ENCODE measurements at places on chromosomes 1 and 21.

DNA sequence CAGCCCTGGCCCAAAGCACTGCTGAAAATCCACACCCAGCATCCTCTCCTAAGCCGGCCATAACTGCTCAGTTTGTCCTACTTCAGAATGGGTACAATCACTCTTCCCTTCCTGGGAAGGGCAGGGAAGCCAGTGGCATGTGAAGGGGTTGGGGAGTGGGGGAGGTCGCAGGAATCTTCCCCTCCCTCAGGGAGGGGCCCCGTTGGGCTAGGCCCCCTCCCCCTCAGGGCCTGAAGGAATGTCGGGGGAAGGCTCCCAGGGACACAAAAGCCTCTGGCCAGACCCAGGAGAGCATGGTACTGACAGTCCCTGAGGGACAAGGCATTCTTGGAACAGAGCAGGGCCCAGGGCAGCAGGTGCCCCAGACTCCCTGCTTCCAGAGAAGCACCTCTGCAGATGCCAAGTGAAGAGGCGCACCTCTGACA lies 1.2 kb downstream of the ELOVL1 start:
- no peak for DNase-seq

DNA sequence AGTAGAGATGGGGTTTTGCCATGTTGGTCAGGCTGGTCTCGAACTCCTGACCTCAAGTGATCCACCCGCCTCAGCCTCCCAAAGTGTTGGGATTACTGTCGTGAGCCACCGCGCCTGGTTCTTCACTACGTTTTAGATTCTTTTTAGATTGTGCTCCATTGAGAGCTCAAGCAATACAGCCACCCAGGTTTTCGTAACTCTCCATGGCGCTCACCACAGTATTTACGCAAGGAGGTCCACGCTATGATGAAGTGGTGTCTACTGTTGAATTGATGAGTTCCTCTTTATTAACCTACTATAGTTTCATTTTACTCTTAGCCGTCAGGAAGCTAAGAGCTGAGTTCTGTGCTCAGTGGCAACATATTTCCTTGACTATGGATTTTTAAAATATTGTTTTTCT lies 1.8 kb upstream of the KIF1B start:
- DNase-seq = no peak

DNA sequence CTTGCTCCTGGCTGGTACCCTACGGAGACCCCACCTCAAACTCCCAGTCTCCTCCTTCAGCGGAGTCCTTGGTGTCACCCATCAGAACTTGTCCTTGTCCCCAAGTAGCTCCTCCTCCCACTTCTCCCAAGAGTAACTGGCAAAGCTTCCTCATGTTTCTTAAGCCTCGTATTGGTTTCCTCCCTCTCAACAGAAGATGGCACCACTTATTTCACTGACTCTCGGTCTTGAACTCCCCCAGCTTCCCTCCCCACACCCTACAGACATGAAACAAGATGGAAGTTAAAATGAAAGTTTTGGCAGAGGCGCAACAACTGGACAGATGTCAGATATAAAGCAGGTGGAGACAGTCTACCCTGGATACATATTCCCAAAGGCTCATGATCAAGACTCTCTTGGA lies 13.4 kb downstream of the RAB7B start:
- DNase-seq = no peak

GRCh38 chr1:100382657-100383056 lies 30.4 kb downstream of the CDC14A start:
- no peak for DNase-seq

DNA sequence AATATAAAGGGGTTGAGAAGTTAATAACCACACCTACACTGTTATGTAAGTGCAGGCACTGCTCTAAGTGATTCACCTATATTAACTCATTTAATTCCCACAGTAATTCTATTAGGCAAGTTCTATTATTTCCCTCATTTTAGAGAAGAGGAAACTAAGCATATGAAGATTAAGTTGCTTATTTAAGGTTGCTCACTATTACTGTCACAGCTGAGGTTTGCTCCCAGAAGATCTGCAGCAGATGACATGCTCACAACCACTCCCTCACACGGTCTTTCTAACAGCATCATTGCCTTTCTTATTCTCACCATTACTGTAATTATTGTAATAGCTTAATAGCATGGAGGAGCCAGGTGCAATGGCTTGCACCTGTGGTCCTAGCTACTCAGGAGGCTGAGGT lies 196.4 kb upstream of the GREM2 start:
- no peak for DNase-seq

GRCh38 chr1:19436716-19437476 lies 48.4 kb downstream of the CAPZB start:
- DNase-seq = no peak

- no peak for DNase-seq
Observed at GRCh38 chr1:32247452-32247851, 430 bp downstream of the FAM167B start.

DNA sequence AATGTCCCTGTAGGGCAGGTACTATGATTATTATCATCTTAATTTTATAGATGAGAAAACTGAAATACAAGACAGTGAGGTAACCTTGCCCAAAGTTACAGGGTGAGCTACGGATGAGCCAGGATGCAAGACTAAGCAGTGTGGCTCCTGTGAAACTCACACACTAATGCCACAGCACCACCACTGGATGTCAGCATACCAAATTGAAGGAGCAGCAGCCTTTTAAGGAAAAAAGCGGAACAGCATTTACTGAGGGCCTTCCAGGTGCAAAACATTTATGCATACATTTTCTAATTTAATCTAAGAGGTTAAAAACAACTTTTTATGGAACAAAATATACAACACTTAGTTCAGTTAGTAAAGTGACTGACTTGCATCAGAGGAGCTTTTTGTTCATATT lies 41.7 kb downstream of the SEC16B start:
- DNase-seq = no peak

DNA sequence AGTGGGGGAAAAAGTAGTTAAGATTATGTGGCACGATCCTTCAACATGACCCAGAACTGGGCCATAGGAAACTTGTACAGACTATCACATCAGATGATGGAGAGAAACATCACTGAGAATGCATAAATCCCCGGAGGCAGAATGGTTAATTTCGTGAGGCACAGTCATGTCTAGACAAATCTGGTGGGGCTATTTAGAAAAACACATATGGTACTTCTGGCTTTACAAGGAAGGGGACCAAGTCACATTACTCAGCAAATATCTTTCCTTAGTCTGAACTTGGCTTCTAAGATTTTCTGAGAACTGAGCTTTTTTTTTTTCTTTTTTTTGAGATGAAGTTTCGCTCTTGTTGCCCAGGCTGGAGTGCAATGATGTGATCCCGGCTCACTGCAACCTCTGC lies 9.2 kb upstream of the UQCRHL start:
- DNase-seq = no peak

DNA sequence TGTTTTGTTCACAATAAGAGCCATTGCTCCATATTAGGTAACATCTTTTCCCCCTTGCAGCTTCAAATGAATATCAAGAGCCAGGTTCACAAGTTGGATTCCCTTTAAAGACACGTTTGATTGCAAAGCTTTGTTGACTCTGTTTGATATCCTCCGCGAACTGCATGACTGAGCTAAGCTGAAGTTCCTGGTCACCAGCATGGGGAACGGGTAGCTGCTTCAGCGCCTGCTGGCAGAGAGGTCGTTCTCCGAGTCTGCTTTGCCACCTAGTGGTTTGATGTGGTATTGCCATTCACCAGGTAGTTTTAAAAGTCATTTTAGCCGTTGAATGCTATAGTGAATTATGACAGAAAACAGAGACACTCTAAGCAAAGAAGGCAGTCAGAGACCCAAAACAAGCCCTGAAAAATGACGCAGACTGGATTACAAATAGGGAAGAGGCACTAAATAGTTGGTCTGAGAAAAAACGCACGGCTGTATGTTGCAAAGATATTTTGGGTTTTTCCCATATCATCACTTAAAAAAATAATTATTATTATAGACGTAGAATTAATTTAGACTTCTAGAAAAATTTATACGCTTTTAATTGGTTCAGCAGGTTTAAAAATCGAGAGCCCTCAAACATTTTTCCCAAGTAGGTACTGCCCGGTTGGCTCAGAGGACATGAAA lies 193.5 kb upstream of the FMN2 start:
- DNase-seq = peak; percentile 75

DNA sequence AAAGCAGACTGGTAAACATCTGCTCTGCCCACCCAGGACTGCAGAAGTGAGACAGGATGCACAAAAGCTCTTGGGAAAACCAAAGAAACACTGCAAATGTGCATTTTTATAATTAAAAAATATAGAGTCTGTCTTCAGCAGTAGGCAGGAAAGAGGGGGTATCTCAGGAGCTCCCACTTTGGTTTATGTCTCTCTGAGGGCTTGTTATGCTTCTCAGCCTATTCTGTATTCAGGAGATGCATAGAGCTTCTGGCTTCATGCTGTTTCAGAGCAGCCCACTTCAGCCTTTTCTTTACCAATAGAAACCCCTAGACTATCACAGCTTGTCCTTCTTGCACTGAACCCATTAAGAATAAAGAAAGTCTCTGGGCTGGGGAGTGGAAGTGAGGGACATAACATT lies 148.0 kb downstream of the ROR1 start:
- no peak for DNase-seq

- no peak for DNase-seq
Observed at GRCh38 chr21:39005502-39005787, 177.8 kb downstream of the PSMG1 start.

GRCh38 chr1:225963735-225964530 lies 22.9 kb upstream of the LEFTY2 start:
- no peak for DNase-seq

DNA sequence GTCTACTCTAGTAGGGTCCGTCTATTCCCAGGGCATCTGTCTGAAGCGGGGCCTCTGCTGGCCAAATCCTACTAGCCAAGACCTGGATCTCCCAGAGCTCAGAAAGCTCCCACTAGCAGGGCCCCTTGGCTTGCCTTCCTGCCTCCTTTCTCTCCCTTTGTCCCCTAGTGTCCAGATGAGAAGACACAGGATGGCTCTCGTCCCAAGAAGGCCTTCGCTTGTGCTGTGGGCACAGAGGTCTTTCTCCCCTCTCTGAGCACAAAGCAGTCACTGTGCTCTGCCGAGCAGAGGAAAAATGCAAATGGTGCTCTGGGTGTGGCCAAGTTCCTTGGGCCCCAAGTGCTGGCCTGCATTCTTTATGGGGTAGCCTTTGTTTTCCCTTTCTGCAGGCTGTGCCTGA lies 13.0 kb upstream of the GPR137B start:
- DNase-seq = no peak
